Kidney glomerular epithelial cell (primary cell): ENCODE measurements at places on chromosomes 7 and 10.

- DNase-seq = no peak
Measured at GRCh38 chr7:124718032-124718766, 47.4 kb downstream of the GPR37 start.

- no peak for DNase-seq
Measured at GRCh38 chr7:19030281-19030680, 87.2 kb downstream of the TWIST1 start.

DNA sequence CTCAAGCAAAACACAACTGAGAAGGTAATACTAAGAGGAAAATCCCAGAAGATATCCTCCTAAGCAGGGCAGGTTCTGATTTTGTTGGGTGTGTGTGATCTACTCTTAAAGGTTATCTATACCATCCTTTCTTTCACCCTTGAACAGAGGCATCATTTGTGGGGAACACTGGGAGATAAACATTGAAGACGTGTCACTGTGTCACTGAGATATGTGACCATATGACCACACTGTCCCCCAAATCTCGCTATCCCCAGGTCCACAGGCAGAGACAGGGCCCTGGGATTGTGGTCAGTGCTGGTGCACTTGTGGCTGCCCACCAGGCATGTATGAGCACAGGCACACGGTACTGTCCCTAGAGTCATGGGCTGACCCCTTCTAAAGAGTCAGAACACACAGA is 30.0 kb downstream of the TECTB start:
- no peak for DNase-seq

DNA sequence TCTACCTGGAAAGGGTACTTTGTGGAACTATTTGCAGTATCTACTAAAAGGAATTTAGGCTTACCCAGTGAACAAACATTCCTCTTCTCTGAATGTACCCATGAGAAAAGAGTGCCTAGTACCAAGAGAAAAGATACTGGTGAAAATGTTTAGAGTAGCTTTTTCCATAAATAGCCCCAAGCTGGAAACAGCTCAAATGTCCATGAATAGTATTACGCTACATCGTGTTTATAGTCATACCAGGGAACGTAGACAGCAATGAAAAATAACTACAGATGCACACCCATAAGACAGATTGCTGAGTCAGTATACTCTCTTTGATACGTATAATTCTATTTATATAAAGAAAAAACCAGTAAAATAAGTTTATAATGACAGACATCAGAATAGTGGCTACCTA is 285.9 kb downstream of the KLF6 start:
- DNase-seq = no peak

GRCh38 chr7:102991540-102992214 is 78.9 kb downstream of the LRRC17 start:
- peak; percentile 92 for DNase-seq

DNA sequence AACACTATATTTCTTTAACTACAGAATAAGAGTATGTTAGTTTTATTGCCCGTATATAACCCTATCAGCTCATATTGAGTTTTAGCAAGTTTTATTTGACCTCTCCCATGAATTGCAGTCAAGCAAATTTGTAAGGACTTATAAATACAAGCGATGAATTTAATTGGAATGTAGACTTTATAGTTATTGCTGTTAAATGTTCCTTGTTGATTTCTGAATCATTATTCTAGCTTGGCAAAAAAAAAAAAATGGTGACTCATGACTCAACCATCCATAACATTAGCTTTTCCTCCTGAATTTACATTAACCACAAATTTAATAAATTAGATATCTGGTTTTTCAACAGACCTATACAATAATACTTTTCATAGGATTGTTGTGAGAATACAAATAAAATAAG is 334.0 kb upstream of the LRRTM3 start:
- peak; percentile 19 for DNase-seq

DNA sequence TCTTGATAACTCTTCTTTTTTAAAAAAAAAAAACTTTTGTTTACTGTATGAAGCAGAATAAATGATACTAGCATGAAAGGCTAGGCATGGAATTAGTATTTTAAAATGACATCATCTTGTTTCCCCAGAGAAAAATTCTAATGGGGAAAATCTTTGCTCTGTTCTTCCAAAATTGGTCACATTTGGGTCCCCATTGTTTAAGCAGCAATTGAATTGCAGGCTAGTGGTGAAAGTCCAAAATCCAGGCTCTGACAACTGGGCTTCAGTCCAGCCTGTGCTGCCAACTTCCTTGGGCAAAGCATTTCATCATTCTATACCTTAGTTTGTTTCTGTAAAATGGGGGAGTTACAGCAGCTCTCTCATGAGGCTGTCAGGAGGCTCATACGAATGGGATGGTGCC is 726.4 kb downstream of the KCNMA1 start:
- DNase-seq = no peak

- no peak for DNase-seq
Measured at GRCh38 chr10:52194716-52195115, 119.4 kb upstream of the DKK1 start.

DNA sequence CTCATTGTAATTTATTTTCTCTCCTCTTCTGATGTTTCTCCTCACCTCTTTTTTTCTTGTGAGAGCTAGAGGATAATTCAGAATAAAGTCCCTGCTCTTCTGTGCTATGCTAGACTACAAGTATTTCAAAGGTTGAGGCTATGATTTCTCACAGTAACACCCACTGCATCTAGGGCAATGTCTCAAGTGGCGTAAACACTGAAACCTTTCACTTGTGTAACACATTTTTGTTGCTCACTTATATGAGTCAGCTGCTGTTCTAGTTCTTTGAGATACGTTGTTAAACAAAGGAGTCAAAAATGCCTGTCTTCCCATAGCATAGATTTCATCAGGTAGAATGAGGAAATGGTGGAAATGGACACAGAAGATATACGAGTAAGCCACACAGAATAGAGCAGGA is 305.1 kb upstream of the PITRM1 start:
- DNase-seq = no peak

- DNase-seq = no peak
Measured at GRCh38 chr7:149280661-149281507, 18.9 kb downstream of the ZNF783 start.

DNA sequence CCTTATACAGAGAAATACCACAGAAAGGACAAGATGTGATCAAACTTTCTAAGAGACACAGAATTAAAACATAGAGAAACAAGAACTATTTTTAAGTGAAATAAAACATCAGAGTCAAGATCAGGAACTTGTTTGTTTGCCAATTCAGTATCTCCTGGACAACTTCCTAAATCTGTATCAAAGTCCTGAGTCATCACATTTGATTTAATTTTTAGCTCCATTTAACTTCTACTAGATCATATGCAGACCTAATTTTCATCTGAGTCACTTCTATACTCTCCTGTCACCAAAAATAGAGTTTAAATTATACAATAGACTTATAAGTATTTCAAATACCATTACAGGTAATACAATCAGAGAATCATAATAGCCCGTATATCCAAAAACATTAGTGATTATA is 268.1 kb downstream of the PRKG1 start:
- no peak for DNase-seq

GRCh38 chr10:18483516-18484186 is 167.7 kb downstream of the NSUN6 start:
- DNase-seq = no peak

GRCh38 chr10:71584461-71584860 is 135.1 kb downstream of the C10orf105 start:
- no peak for DNase-seq

DNA sequence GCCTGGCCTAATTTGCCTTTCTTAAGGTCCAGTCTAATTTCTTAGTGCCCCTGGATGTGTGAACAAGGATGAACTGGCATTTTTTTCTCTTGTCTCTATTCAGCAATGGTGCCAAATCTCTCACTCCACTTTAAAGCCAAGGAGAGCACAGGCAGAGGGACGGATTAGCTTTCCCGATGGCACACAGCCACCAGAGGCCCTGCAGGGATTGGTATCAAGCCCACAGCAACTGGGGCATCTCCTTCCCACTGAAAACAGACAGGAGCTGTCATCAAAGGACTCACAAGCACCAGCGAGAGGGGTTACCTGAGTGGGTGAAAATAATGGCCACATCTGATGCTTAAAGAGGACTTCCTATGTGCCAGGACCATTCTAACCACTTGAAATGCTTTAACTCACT is 83.1 kb downstream of the ITIH5 start:
- DNase-seq = no peak

DNA sequence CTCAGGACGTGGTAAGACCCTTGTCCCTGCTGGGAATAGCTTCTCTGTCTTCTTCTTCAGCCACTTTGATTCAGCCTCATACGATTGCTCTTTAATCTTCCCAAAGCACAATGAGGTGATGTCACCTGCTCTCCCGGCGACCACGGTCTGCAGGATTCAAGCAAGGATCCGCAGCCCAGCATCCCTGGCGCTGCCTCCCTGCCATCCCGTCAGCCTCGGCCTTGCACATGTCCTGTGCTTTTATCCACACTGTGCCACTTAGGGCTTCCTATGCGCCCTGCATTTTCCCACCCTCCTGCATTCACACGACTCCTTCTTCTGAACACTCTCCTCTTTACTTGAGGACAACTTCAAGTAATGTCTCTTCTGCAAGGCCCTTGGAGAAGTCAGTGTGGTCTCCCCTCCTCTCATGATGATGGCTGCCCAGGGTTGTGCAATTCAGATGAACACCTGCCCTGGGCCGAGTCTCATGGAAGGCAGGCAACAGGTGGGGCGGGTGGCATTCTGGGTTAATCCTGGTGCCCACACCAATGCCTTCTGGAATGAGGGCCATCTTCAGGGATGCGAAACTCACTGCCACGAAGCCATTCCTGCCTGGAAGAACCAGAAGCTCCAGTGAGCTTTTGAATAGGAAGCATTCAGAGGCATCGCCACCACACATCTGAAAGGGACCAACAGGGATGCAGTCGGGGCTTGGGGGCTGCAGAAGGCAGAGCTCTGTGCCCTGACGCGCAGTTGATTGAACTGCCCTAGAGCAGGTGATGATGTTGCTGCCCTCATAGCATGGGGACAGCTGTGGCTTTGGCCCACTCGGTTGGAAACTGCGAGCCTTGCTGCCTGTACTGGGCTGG is 287.5 kb downstream of the GLRX3 start:
- no peak for DNase-seq

GRCh38 chr10:8600192-8600591 is 545.7 kb downstream of the GATA3 start:
- DNase-seq = no peak

- DNase-seq = no peak
Measured at GRCh38 chr7:43933902-43934560, 7.8 kb downstream of the UBE2D4 start.

GRCh38 chr7:26237035-26237807 is 35.7 kb downstream of the CBX3 start:
- no peak for DNase-seq

DNA sequence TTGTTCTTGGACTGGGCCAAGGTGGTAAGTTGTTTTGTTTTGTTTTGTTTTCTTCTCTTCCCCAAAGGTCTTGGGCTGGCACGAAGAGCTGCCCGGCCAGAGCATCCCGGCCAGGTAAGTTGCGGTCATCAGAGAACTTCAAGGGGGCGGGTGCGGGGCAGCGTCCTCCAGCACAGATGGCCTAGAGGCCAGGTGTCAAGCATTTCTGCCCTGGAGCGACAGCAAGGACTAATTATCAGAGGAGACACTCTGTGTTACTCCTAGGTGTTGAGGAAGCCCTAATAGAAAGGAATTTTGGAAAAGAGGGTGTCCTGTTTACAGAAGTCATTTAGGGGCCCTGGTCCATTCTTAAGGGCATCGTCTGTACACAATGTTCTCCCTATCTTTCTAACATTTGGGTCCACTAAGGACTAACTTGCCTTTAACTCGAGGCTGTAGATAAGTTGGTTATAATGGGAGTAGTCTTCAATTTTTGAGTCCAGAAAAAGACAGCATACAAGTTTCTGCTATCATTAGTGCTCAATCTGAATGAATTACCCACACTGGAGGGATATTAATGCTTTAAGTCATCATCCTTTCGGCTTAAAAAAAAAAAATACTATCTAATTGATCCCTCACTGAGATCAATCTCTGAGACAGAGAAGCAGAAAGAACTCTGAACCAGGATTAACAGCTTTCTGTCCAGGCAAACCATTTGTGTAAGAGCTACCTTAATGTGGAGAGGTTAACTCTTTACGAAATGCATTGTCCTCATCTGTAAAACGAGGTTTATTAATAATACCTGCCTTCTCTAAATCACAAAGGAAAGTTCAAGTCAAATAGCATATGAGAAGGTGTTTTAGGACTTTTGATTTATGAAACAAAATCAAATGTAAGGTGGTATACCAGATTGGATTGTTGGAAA is 1.5 kb downstream of the ITGB8 start:
- no peak for DNase-seq

- no peak for DNase-seq
Measured at GRCh38 chr7:23372611-23373010, 73.5 kb downstream of the MALSU1 start.

- no peak for DNase-seq
Measured at GRCh38 chr10:27816320-27816719, 70.7 kb upstream of the MKX start.

- no peak for DNase-seq
Measured at GRCh38 chr10:70544431-70545340, 57.9 kb downstream of the PRF1 start.
